ENCODE measurements at places on chromosomes 16 and 17.

GRCh38 chr17:77610972-77611521, 347.5 kb upstream of the TNRC6C start:
- peak; percentile 65 for DNase-seq

DNA sequence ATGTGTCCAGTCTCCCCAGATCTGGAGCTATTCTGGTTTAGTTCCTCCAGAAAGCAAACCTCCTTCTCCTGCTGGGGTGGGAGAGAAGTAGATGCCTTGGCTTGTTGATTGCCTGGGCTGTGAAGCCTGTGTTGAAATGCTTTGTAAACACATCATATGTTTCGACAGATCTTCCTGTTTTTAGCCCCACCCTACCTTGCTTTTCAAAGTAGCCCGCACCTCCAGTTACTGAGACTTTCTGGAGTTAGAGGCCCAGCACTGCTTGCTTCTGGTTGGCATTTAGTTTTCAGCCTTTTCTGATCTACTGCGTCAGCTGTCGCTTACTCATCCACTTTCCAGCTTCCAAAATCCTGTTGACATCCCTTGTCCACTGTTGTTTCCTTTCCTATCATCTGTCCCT, 17.9 kb upstream of the NDEL1 start:
- no peak for DNase-seq

- no peak for DNase-seq
These were observed 9.0 kb upstream of the C16orf87 start for GRCh38 chr16:46839986-46840443.

GRCh38 chr16:88192601-88193000, 190.2 kb upstream of the ZNF469 start:
- DNase-seq, result no peak

DNA sequence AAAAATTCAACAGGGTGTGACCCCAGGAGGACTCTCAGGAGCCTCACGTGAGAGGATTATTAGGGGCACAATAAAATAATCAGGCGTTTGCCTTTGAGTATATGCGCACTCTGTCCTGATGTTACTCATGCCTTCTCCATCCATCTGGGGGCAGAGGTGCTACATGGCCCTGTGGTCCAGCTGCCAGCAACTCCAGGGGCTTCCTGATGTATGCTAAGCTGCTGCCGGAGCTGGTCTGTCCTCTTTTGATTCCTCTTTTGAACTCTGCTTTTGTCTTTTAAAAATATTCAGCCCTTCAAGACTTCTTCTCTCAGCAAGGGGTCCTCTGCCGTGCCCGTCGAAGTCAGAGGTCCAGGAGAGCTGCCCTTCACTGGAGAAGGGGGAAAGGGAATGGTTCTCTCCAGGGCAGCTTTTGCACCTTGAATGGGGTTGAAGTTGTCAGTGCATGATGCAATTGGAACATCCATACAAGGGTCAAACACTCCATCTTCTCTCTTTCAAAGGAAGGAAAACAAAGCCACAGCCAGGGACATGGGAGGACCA, 431.4 kb downstream of the SHISA9 start:
- DNase-seq, result no peak

Measured in psoas muscle (tissue), 8 donors.